Retina (tissue), 1 donor: ENCODE measurements at places on chromosomes 11 and 22.

GRCh38 chr11:6210274-6210955 lies 5.1 kb downstream of the C11orf42 start:
- DNase-seq: no peak

DNA sequence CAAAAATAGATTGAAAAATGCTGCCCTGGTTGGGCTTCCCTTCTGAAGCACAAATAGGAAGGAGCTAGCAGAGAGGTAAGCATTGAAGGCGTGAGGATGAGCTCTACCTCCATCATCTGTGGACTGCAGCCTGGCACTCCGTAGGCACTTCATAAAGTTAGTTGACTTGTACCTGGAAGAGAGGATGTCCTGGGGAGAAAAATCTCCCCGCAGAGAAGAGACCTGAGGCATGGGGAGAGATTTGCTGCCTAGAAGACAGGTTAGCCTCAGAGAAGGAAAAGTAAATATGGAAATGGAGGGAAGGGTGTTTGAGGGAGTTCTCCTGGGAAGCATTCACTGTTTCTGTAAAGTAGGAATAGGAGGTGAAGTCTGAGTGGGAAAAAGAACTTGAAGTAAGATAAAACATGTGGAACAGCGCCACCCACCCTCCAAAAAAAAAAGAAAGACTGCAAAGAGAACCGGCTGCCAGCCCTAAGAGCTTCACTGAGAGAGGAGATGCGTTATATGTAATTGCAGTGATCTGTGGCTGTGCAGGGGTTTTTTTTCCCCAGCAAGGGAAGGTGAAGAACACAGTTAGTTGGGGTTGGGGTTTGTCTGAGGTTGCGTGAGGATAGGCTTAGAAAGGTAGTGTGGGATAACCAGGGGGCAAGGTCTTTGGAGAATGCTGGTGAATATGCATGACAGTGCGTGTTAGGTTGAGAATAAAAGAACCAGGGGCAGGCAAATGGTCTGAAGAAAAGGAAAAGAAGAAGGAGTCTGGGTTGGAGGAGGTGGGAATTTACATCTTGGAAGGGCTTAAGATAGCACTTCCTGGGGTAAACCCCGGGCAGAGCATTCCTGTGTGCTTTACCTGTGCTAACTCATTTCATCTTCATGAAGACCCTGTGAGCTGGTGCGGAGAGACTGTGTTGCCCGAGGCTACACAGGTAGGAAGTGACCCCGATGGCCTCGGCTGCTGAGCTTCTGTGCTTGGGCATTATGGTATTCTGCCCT lies 16.0 kb downstream of the TNRC6B start:
- peak; percentile 43 for DNase-seq

DNA sequence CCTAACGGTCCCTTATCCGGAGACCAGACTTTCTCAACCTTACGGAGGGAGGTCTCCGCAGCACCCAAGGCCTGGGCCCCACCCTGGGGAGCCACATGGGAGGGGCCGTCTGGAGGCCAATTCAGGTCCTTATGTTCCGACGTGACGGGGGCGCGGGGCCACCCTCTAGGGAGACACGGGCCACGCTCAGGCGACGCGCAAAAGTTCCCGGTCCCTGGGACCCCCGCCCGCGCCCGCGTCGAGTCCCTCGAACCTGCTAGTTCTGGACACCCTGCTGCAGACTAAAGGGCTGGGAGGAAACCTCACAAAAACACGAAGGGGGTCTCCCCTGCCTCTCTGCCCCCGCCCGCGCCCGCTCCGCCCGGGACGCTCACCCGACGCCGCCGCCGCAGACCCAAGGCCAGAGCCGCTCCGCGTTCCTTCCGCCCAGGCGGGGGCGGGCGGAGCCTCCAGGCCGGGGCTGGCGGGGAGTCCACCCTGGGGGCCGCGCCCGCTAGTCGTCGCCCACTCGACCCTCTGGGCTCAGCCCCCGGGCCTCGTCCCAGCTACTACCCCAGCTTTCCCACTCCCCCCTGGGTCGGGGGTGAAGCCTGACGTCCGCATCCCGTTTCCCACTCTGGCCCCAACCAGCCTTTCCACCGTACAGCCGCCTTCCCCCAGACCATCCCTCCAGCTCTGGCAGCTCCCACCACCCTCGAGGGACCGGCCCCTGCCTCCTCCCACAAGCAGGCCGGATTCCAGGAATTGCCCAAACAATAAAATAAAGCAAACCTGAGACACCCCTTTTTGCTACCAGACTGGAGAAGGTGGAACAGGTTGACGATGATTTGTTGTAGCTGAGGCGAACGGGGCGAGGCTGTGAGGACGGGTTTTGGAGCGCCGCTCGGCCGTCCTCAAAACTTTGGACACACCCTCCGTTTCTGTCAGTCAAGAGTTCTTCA lies 2.7 kb downstream of the RNH1 start:
- no peak for DNase-seq

- DNase-seq: no peak
Measured at GRCh38 chr11:122085264-122085663, 30.8 kb downstream of the BLID start.

DNA sequence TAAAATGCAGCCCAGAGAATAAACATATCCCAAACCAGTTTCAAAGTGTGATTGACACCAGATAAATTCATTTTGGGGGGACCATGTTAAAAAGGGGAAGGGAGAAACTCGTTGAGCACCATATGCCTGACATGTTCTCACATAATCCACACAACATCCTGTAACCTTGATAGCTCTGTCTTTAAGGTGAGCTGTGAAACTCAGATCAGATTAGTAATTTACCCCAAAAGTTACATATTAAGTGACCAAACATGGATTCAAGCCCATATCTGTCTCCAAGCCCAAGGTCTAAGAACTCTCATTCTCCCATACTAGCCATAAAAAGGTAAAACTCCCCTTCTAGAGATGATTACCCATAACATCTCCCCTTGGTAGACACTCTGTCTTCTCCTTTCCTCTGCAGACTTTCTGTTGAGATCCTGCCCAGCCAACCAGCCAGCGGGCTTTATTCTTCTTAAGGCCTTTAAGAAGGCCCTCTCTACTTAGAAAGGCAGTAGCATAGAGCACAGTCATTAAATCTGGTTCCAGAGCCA lies 150.7 kb downstream of the CCDC34 start:
- DNase-seq: no peak

- DNase-seq: peak; percentile 55
Measured at GRCh38 chr22:48628891-48629543, 1198.7 kb downstream of the BRD1 start.

DNA sequence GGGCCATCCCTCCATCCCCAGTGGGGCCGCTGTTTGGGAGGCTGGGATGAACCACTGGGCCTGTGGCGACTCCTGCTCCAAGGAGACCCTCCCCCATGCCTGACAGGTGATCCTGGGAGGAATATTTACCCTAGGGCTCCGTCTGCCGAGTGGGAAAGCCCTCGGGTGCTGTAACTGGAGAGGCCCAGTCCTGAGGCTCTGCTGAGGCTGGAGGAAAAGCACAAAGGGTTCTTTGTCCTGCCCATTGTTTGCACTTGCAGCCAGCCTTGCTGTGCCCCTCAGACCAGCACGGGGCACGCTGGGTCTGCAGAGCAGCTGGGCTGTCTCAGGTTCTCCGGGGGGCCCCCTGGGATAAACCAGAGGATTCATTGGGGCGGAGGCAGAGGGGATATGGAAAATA lies 321.1 kb downstream of the MN1 start:
- peak; percentile 84 for DNase-seq

- no peak for DNase-seq
Measured at GRCh38 chr11:78630155-78630554, 55.5 kb upstream of the NARS2 start.

GRCh38 chr22:38021206-38021605 lies 36.0 kb upstream of the PICK1 start:
- DNase-seq: no peak

DNA sequence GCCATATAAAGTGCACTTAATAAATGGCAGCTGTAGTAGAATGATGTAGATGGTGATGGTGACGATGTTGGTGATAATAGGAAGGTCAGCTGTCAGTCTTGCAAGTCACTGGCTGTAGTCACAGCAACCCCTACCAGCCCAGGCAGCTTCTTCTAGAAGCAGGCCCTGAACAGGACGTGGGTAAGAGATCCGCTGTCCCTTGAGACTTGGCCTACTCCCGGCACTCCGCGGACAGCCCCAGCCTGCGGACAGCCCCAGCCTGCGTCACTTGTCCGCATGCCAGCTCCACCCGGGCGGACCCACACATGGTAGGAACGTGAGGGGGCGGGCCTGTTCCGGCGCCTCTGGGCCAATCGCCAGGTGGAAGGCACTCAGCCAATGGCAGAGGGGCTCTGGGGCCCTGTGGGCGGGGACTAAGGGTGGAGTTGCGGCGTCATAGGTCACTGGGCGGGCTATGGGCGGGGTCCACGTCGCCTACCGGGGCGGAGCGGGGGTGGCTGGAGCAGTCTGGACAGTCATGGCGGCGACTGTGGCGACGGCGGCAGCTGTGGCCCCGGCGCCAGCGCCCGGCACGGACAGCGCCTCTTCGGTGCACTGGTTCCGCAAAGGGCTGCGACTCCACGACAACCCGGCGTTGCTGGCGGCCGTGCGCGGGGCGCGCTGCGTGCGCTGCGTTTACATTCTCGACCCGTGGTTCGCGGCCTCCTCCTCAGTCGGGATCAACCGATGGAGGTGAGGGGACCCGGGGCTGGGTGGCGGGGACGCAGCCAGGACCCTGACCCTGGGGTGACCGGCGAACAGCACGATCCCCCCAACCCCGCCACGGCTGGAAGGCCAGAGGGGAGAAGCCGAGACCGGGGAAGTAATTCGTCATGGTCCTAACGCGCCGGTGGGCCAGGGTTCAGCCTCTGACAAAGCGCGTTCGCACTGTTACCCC lies at the start of gene CRY2:
Gene CRY2 (plus strand): TSS at position 502 of the 937 bp plus-strand sequence. CDS start 16 bp downstream, at position 518.
- DNase-seq: peak; percentile 98

GRCh38 chr22:45196926-45197605 lies 33.3 kb downstream of the NUP50 start:
- no peak for DNase-seq

- no peak for DNase-seq
Measured at GRCh38 chr11:128941573-128942271, 949 bp downstream of the TP53AIP1 start.

GRCh38 chr11:95506777-95507176 lies 275.8 kb upstream of the SESN3 start:
- no peak for DNase-seq

DNA sequence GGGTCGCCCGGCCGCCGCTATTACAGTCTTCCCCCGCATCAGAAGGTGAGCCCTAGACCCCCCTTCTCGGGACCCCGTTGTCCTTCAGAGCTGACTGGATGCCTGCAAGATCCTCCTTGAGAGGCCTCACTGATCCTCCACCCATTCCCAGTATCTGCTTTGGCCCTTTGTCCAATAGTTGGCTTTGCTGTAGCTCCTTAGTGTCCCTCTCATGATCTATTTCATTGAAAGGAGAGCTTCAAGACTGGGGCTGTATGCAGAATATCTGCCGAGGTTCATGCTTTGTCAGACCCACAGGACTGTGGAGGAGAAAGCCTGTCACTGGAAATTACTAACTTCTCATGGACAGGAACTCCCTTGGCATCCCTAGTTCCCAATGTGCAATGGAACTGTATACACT lies 499 bp downstream of the DLAT start:
- DNase-seq: no peak

- DNase-seq: no peak
Measured at GRCh38 chr11:45398325-45398724, 112.2 kb upstream of the SYT13 start.
